ENCODE measurements at places on chromosomes 4 and X.

- DNase-seq = no peak
Measured at GRCh38 chr4:93710101-93710846, 118.3 kb upstream of the ATOH1 start.

DNA sequence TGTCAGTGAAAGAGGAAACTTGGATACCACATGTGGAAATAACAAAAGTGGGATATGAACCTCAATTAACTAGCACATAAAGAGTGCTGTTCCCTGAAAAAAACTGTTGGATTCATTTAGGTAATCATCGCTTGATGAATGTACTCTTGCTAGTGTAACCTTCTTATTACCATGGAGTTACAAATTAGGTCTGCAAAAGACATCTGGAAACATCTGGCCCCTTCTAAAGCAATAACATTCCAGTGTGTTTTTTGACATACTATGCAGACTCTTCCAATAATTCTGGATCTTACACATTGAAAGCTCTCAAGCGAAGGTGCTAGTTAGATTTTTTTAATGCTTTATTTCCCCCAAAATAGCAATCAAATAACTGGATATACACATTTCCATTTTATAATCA is 134.6 kb downstream of the ATP10D start:
- DNase-seq = no peak

GRCh38 chr4:186204103-186204559 is 12.8 kb downstream of the CYP4V2 start:
- DNase-seq = no peak

- DNase-seq = no peak
Measured at GRCh38 chr4:14916554-14917297, 85.6 kb upstream of the CPEB2 start.

DNA sequence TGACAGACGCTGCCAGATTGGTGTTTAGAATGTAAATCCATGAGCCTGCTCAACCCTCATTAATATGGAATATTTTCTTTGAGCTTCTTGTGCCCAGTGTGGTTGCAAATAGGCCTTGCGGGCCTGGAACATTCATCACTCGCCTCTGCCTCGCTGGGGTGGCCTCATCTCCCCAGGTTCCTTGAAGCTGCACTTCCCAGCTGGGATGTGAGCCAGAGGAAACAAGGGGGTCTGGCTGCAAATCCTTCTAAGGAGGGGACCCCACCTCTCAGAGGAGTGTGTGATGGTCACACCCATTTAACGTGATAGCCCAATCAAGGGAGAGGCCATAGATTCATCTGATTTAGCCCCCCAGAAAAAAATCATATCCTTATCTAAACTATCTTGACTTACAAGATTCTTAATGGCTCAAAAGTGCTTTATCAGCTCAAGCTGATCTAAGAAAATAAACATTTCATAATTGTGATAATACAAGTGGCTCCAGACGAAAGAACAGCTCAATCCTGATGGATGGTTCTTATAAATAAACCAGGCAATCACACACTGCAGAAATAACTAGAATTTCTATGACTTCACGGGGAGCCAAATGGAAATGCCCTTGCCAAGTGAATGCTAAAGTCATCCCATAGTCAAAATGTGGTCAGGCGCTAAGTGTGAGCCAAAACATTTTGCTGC is 189.9 kb downstream of the PTTG2 start:
- no peak for DNase-seq

Measured in stimulated activated CD4-positive, alpha-beta T cell treated with anti-CD3 and anti-CD28 coated beads, Interleukin-2, amount 100 ng/mL, for 48 hours (primary cell).